Stimulated activated CD4-positive, alpha-beta T cell treated with anti-CD3 and anti-CD28 coated beads, Interleukin-15, amount 100 ng/mL, for 1 hour (primary cell): ENCODE measurements at places on chromosomes 2 and 18.

GRCh38 chr2:203143391-203143790 is 95.4 kb upstream of the CYP20A1 start:
- DNase-seq: no peak

- no peak for DNase-seq
Measured at GRCh38 chr18:46622451-46622850, 34.6 kb downstream of the LOXHD1 start.

GRCh38 chr2:150494234-150494945 is 6.9 kb upstream of the RND3 start:
- no peak for DNase-seq

DNA sequence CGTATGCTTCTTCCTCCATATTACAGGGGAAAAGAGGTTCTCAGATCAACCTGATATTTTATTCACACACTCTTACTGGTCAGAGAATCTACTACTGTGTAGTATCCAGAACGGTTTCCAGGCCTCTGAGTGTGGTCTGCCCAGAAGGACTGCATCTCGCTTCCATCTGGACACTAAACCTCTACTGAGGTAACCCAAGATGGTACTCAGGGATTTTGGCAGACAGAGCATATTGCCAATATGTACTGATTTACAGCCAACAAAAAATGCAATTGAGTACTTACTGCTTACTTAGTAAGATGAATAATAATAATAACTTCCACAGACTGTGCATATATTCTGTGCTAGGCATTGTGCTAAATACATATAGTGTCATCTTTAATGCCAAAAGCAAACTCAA is 55.8 kb downstream of the CYRIA start:
- no peak for DNase-seq

- no peak for DNase-seq
Measured at GRCh38 chr2:45494275-45494977, 116.6 kb downstream of the SRBD1 start.

DNA sequence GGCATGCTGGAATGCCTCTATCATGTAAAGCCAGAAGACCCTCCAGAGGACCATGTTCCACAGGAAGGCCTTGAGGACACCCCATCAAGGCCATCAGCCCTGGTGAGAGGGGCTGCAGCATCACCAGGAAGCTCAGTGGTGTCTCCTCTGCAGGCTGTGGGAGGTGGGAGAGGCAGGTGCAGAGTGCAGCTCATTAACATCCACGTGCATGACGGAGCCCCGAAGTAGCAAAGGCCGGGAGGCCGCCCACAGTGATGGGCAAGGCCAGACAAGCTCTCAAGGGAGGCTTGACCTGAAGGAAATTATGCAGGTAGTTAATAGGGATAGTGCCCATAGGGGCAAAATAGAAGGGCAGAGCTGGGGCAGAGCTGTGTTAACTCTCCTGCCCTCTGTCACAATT is 30.3 kb upstream of the SMCHD1 start:
- no peak for DNase-seq

GRCh38 chr2:211879323-211879722 is 659.3 kb downstream of the ERBB4 start:
- DNase-seq: no peak

DNA sequence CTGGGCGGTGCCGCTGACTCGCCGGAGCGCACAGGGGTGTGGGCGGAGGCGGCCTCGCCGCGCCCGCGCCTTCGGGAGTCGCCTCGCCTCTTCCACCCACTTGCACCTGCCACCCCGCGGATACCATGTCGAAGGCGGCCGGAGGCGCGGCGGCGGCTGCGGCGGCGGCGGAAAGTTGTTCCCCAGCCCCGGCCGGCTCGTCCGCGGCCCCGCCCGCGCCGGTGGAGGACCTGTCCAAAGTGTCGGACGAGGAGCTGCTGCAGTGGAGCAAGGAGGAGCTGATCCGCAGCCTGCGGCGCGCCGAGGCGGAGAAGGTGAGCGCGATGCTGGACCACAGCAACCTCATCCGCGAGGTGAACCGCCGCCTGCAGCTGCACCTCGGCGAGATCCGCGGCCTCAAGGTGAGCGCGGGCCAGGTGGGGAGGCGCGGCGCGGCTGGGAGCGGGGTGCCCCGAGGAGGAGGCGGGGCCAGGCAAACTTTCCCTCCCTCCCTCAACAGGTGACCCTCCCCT is 766 bp downstream of the CCDC85A start:
- no peak for DNase-seq

GRCh38 chr2:863732-864450 is 86.8 kb upstream of the SNTG2 start:
- DNase-seq: no peak

DNA sequence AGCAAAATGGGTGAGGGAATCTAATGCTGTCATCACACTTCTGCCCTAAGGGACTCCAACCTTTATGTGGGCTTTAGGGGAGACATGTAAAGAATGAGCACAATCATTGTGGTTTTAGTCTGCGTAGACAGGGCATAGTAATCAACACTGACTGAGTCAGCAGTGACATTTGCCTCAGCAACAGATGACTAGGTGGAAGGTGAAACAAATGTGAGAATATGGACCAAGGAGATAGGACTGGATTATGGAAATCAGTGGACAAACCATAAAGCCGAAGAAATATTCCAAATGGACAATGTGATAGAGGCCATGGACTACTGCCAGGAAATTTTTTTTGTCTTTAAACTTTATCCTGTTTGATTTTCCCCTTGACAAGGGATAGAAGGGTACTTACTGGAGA is 83.9 kb downstream of the PDK1 start:
- no peak for DNase-seq

GRCh38 chr2:128444121-128444771 is 125.6 kb upstream of the HS6ST1 start:
- no peak for DNase-seq

DNA sequence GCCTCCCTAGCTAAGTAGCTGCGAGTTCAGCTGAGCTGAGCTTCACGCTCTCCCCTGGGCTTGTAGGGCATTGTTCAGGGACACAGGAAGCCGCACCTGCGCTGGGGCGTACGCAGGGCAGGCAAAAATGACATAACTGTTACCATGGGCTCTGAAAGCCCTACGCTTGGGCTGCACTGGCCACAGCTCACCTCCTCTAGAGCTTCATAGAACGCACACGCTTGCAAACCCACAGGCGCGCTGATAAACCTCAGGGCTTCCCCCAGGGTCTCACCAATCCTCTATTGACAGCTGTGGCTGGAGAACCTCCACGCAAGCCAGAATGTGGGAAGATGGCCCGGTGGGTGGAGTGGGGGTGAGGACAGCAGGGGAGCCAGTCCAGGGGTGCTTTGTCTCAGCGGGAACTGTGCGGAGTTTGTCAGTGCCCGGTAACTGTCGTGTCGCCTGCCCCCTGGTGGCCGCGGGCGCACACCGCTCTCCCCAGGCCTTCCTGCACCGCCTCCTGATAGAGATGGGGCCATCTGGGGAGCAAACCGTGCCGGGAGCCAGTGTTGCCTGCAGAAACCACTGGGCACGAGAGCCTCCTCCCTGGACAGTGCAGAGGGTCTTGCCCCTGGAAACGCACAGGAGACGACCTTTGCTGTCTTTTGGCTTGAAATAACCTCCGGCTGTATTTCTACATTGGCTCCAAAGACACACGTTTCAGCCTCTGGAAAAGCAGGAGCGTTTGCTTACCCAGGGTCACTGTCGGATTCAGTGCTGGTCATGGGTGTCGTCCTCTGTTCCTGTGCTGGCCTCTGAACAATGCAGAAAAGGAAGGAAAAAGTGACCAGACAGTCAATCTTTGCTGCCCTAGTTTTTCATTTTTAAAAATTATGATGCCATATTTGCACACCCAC is 17.0 kb upstream of the CIDEA start:
- peak; percentile 21 for DNase-seq

DNA sequence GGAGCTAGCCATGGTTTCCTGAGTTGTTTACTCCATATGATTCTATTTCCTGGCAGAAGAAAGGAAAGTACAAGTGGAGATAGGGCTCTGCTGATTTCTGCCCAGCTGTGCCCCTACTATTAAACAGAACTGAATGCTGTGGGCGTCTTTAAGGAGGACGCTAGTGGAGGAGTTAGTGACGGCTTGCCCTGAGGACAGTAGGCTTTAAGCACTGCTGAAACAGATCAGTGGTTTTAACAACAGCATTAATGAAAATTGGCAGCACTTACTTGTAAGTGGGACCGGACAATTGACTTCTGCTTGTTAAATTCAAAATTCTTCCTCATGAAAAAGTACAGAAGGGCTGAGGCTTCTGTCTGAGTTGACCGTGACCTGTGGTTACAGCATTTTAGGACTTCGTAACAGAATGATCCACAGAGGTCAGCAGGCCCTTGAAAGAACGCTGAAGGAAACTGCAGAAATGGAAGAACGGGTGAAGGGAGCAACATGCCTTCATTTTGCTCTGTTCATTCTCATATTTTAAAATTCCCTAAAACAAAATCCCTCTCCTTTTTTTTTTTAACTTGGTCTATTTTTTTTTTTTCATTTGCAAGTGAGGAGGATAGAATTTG is 80.6 kb upstream of the CCDC195 start:
- DNase-seq: no peak

DNA sequence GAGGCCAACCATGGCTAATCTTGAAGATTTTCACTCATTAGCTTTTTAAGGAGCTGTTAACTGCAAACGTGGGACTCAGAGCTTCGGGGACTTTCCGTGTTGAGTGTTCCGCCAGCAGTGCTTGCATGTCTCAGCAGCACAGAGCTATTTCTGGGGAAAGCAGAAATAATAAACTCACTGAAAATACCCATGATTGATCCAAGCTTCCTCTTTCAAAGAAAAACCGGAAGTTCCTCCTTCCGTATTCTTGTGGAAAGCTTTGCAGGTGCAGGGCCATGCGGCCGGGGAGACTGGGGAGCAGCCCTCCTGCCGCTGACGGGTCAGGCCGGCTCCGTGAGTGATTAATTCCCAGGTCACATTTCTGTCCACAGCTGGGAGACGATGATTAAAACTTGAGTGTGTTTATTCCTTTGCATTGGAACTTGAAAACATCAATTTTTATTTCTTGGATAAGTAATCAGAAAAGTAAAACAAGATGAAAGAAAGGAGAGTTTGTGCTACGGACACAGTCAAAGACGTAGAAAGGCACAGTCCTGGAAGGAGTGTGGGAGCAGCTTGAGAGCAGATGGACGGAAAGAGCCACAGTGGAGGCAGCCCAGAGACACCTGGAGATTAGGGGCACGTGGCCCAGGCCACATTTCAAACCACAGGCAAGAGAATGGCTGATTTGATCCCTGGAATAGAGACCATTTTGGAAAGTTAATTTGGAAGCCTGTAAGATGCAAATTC is 54.2 kb upstream of the CTDP1 start:
- DNase-seq: no peak

DNA sequence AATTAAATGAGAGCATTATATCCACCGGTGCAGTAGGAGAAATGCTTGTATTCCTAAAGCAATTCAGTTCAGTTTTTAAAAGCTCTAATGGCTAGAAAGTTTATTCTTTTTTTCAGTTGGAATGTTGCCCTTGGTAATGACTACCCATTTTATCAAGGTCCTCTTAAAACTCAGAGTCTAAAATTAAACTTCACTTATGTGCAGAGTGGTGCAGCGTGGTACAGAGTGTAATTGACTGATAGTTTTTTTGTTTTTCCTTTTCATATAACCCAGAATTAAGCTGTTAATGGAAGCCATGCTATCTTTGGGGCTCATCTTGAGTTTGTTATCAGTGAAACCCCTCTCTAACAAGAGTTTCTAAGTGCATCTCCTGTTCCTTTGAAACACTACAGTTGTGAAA is 21.4 kb downstream of the NCOA1 start:
- no peak for DNase-seq

DNA sequence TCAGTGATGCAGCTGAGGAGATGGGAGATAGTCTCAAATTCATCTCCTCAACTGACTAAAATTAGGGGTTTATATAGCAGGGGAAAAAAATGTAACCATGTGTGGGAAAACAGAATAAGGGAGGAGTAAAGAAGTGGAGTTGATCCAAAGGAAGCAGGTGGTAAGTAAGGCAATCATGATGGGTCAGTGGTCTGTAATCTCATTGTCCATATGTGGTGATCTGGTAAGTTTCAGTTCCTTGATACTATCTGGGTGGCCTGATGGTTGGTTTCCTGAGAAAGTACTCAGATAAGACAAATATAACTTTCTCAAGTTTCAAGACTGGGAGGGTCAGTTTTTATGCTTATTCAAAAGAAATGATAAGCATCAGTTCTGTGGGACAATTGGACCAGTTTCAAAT is 312.3 kb upstream of the KCNJ3 start:
- DNase-seq: no peak

DNA sequence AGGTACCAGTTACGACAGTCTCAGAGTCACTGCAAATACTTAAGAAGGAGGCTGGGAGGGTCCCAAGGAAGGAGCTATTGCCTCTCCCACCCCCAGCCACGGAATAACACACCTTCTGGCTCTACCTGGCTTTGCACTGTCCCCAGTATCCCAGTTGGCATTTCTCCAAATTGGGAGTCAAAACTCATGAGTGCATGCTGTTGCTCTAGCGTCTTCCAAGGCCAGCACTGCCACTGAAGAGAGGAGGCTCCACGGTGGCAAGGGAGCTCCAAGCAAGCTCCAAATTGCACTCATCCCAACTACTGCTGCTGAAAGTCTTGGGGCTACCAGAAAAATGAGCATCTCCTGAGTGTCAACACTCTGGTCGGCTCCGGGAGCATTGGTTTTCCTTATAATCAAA is 1.6 kb downstream of the SCTR start:
- DNase-seq: no peak

GRCh38 chr2:59171019-59171418 is 929.9 kb upstream of the FANCL start:
- DNase-seq: no peak

DNA sequence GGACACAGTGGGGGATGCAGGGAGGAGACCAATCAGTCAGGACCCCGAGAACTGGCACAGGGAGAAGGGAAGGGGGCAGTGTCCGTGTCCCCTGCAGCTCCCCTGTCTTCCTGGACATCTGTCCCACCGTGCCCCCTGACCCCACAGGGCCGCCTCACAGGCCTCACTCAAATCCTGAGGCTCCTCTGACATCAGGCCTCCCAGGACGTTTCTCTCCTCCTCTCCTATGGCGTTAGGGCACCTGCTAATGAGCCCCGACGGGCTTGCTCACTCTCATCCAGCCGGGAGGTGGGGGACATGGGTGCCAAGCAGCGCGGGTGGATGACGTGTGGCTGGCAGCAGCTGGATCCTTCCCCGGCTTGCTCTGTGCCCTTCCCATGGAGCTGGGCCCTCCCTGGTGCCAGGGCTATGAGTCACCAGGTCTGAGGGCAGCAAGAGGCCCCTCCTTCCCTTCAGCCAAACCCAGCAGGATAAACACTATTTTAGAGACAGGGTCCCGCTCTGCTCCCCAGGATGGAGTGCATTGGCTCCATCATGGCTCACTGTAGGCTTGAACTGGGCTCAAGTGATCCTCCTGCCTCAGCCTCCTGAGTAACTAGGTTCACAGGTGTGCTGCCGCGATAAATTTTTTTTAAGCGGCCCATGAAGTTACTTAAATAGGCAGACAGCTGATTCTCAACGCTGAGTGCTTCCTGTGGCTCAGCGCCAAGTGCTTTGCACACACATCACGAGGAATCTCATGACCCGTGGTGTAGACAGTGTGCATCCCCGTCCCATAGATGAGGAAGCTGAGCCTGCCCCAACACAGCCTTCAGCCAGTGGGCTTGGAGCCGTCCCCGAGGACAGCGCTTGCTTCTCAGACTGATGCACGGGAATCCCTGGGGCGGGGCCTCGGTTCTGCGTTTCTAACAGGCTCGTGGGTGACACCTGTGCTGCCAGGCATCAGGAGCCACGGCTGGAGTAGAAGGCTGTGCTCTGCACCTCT is 64.5 kb upstream of the HDAC4 start:
- DNase-seq: no peak
